ENCODE measurements at places on chromosomes 1 and 21.

DNA sequence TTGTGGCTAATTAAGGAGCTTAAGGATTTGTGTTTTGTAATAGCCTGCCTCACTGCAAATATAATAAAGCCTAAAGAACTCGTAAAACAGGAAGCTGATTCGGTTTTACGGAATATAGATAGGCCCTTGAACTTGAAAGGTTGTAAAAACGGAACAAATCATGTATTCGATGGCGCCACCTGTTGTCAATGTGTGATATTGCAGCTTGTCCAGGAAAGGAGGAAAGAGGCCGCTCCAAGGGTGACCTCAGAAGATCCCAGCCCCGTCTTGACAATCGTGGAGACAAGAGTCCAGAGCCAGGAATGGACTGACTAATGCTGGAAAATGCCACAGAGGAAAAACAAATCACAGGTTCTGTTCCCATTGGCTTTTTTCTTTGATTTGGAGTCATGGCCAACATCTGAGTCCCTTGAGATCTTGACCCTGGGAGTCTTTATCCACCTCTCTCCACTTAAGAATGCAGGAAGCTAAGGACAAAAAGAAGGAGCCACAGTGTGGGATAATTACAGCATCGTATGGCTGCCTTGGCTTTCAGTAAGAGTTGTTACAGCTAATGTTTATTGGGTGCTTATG, 7.0 kb upstream of the IGSF21 start:
- peak; percentile 31 for DNase-seq

DNA sequence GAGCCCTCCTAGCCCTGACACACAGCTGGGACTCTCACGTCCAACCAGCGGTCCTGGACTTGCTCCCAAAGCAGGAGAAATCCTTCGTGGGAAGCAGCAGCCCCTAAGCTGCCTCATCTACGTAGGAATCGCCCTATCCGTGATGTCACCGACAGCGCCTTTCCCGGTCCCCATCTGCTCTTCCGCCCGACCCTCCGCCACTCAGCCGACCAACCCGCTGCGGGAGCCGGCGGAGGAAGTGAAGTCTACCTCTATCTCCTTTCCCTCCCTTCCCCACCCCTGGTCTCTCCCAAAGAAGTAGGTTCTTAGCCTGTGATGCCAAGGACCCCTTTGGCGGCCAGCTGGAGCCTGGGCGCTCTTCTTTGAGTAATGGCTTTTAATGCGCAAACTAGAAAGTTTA, 272.1 kb downstream of the FAM72C start:
- DNase-seq: no peak

- DNase-seq: peak; percentile 71
Measured at GRCh38 chr21:38831526-38832467, 26.1 kb downstream of the ETS2 start.

GRCh38 chr21:45791562-45792418, 148.3 kb downstream of the PCBP3 start:
- no peak for DNase-seq

DNA sequence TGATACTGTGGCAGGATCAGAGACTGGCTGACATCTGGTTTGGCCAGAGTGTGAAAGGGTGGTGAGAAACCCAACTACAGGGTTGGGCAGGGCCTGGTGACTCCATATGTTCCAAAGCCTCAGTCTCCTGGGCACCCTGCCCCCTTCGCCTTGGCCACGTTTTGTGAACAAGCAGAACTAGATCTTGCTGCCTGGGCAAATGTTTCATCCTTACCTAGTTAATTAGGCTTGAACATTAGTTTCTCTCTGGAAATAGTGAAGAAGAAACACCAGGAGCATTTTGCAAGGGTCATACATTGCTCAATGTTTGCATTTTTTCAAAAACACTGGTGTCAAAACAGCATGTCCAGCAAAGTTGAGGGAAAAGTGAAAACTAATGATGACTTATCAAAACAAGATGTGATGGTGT, 60.5 kb downstream of the MAP3K7CL start:
- no peak for DNase-seq

DNA sequence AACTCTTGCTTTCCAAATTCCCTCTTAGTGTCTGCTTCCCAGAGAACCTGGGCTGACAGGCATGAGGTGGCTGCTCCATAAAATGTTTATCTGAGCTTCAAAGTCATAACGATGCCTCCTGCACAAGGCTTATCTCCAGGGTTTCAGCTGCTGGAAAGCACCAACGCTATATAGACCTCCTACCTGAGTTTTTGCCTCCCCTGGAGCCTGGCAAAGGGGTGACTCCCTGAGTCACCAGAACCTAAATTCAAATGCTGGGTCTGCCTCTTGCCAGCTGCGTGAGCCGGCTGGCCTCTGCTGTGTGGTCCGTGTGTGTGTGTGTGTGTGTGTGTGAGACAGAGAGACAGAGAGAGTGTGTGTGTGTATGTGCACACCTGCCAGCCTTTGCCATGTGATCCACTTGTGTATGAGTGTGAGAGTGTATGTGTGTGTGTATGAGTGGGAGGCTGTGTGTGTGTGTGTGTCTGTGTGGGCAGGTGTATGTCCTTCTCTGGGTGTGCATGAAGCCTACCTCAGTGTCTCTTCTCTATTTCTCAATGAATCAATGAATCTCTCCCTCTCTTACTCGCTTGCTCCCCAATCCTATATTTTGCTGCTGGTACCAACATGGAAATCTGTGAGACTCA, 714.9 kb downstream of the MATN1 start:
- DNase-seq: no peak

DNA sequence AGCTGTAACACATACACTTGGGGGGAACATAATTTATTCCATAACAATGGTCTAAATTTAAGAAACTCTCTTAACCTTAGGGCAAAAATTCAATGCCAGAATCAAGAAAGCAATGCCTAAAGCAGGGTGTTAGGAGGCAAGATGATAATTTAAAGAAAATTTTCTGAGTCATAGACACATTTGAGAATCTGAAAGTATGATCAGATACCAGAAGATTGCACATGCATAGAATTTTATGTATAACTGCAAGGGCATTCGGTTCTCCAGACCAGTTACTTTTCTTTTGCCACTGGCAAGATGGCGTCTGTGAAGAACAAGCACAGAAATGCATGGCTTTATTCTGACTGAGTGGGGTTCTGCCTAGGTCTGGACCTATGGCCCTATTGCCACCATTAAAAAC, 64.4 kb upstream of the IPO9 start:
- no peak for DNase-seq

- no peak for DNase-seq
Measured at GRCh38 chr1:196535727-196536126, 72.5 kb downstream of the KCNT2 start.

DNA sequence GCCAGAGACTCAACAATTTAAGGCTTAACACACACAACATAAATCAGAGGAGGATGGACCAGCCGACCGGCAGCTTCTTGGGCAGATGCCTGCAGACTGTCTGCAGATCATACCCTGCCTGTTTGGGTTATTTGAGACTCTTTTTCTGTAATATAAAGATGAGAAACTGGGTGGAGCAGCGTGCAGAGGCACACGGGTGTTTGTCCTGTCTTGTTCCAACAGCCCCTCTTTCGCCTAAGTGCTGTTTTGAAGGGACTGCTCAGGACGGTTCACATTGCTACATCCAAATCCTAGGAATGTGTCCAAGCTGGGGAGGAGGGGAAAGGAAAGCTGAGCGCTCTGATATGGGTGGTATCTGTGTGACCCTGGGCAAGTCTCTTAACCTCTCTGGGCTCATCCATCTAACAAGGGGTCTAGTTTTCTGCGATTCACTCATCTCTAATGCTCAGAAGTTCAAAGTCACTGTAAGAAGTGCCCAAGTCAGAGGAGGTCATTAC, 149.9 kb downstream of the CLIC6 start:
- DNase-seq: no peak

GRCh38 chr1:103517380-103518047, 8.0 kb upstream of the RNPC3 start:
- DNase-seq: no peak

GRCh38 chr1:243763806-243764205, 86.2 kb downstream of the AKT3 start:
- DNase-seq: no peak

DNA sequence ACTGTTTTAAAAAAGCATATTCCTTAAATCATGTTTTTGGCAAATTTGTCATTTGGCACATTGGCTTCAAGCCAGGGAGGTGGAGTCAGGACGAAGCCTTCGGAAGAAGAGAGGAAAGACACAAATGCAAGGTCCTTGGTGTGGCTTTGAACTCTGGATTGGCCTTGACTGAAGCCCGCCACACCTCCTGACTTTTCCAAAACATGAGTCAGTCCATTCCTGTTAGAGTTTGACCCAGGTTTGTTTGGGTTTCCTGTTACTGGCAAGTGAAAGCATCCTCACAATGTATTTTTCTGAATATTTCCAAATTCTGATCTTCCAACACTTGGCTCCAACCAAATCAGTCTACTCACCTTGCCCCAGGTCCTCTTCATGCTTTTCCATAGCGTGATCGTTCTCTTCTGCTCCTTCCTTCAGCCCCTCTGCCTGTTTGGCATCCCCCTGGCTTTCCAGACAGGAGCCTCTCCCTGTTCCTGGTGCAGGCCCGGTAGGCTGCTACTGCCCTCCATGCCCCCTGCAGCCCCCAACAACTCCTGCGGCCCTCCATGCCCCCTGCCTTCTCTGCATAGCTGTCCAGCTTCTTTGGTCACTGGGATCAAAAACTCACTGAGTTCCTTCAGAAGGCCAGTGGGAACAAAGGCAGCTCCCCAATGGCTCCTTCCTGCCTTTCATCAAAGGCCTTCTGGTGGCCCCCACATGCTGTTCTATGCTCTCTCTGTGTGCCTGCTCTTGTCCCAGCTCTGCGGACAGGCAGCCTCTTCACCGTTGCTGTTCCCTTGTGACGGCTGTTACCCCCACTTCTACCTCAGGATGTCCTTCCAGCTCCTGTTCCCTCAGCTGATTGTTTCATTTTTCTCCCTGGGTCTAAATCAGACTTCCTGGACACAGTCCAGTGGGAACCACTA, 30.4 kb upstream of the SLC30A1 start:
- no peak for DNase-seq

GRCh38 chr1:166350490-166350889, 183.7 kb upstream of the FAM78B start:
- DNase-seq: no peak

- DNase-seq: no peak
Measured at GRCh38 chr1:40039245-40039756, 1.2 kb upstream of the CAP1 start.

GRCh38 chr21:44594406-44594916, 2.2 kb upstream of the KRTAP10-6 start:
- no peak for DNase-seq

- no peak for DNase-seq
Measured at GRCh38 chr1:24364605-24364974, 45.4 kb downstream of the GRHL3 start.

- no peak for DNase-seq
Measured at GRCh38 chr1:174265282-174265681, 106.0 kb downstream of the RABGAP1L start.

DNA sequence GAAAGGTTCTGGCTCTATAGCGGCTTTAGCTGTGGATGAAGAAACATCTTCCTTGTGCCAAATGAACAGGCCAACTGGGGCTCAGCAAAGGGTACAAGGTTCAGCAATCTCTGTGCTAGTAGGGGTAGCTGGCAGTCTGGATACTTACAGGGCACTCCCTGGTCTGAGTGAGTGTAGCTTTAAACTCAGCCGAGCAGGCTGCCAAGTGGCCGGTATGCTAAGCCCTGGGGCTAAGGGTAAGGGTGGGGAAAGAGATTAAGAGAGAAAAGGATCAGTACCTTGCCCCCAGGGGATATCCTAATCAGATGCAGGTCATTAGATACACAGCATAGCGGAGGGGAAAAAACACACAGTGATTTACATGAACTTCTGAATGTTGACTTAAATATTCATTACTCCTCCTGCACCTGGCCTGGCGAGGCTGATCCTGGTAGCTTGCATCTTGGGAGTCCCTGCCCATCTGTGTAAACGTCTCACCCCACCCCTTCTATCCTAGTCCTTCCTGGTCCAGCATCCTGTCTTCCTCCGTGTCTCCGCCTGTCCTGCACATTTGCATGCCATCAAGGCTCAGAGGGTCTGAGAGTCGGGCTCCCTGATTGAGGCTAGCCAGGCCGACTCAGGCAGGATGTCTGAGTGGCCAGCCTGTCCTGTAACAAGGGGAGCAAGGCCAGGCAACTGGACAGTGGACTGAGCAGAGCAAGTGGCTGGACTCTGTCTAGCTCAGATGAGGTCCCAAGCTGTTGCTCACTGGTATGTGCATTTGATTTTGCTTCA, 39.5 kb upstream of the CNTN2 start:
- DNase-seq: no peak

- DNase-seq: no peak
Measured at GRCh38 chr1:170583186-170583585, 51.2 kb downstream of the GORAB start.

DNA sequence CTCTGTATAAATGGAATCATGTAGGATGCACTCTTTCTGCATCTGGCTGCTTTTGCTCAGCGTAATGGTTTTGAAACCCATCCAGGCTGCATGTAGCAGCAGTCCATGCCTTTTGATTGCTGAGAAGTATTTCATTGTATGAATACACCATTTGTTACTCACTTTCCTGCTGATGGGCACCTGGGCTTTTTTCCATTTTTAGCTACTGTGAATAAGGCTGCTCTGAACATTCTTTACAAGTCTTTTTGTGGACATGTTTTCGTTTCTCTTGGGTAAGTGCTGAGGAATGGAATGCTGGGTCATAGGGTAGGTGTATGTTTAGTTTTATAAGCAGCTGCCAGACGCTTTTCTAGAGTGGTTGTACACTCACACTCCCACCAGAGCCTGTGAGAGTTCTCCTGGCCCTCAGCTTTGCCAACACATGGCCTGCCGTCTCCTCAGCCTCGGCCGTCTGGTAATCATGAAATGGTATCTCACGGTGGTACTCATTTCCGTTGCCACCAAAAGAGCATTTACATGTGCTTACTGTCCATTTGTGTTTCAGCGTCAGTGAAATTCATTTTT, 22.7 kb downstream of the SLX9 start:
- no peak for DNase-seq

- no peak for DNase-seq
Measured at GRCh38 chr1:108557296-108557695, 2.6 kb upstream of the EEIG2 start.

DNA sequence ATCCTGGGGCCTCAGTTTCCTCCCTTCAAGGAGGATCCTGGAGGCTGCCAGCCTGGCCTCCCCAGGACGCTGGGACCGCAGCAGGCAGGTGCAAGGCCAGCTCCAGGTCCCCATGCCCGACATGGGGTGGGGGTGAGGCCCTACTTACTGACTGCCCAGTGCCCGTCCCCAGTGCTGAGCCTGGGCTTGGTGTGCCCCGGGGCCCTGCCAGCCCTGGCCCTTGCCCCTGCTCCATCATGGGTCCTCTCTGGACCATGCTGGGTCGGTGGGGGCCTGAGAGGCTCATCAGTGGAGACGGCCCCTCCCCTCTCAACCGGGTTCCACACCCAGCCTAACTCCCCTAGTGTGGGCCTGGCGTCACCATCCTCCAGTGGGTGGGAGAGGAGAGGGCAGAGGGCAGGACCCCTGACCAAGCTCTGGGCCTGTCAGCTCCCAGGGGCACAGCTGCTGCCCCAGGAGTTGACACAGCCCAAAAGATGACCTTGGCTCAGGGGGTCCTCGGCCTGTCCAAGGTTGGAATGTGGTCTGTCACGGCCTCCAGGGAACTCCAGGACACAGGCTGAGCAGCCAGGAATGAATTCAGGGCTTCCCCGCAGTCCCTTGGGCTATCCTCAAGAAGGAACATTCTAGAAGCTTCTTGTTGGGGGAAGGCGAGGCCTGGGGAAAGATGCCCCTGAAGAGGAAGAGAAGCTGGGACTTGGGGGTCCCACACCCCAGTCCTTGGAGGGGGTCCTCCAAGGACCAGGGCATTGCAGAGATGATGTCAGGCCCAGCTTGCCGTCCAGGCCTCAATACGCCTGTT, 17.6 kb upstream of the ARF1 start:
- no peak for DNase-seq

- no peak for DNase-seq
Measured at GRCh38 chr1:66778266-66778665, 22.8 kb downstream of the INSL5 start.

- DNase-seq: no peak
Measured at GRCh38 chr1:15627343-15627988, 10.2 kb downstream of the DDI2 start.

All from CMK (cell line).